ENCODE measurements at places on chromosomes 12 and 14.

GRCh38 chr14:64767215-64767964 is 63.2 kb downstream of the PLEKHG3 start:
- no peak for DNase-seq

DNA sequence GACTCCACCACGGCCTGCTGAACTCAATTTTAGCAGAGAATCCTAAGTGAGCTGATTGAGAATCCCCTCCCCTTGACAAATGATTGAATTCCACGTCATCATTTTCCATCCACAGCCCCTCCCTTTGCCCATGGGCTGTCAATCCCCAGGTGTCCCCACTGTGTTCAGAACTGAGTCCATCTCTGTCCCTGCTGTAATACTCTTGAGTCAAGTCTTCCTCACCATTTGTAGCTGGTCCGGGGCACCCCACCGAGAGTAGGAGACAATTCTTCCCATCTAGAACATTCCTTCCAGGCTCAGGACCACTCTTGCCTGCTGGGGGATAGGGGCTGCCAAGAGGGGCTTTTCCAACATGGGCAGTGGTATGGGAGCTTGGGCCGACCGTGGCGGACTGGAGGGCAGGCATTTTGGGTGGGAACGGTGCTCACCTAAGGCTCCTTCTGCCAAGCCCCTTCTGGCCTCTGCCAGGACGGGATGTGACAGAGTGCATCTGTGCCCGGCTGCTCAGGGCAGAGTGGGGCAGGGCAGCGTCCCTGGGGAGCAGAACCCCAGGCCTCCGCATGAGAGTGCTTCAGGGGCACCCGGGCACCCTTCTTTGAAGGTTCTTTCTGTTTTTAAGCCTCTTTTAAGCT is 218.1 kb upstream of the RTL1 start:
- DNase-seq = no peak

DNA sequence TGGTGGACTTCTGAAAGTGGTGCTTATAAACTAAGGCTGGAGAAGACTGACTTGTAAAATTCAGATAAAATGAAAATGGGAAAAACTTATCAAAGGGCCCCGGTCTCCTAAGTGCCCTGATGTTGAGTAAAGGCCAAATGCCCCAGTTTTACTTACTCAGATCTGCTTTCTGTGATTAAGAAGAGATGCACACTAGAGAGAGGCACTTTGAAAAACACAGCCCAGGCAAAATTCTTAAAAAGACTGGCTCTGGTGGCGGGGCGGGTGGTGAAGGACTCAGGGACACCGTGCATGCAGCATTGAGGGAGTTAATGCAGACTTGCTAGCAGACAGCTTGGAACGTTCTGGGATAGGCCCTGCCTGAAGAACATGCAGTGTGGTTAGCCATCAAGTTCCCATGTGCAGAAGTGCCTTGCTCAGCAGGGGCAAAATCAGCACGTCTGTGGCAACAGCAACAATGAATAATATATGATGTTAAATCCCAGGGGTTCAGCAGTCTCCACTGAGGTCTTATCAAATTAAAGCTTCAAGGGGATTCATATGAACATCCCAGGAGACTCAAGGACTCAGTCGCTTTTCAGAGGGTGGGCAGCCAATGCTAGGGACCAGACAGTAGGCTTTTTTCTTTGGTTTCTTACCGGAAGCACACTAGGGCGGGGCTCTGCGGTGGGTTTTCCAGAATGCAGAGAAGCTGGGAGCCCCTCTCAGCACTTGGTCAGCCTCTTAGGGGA is 105.0 kb downstream of the DAD1 start:
- peak; percentile 22 for DNase-seq

DNA sequence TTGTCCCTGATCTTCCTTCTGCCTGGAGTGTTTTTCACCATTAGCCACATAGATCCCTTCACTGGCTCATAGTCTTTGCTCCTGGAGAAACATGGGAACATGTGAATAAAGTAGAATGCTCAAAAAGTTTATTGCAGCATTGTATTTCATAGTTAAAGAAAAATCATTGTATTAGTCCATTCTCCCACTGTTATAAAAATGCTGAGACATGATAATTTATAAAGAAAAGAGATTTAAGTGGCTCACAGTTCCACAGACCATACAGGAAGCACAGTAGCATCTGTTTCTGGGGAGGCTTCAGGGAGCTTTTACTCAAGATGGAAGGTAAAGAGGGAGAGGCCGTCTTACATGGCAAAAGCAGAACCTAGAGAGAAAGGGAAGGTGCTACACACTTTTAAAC is 238.3 kb upstream of the OR4E1 start:
- DNase-seq = no peak

GRCh38 chr14:95326987-95327386 is 7.3 kb upstream of the CLMN start:
- DNase-seq = no peak

GRCh38 chr14:76203086-76204001 is 51.6 kb downstream of the GPATCH2L start:
- DNase-seq = no peak

DNA sequence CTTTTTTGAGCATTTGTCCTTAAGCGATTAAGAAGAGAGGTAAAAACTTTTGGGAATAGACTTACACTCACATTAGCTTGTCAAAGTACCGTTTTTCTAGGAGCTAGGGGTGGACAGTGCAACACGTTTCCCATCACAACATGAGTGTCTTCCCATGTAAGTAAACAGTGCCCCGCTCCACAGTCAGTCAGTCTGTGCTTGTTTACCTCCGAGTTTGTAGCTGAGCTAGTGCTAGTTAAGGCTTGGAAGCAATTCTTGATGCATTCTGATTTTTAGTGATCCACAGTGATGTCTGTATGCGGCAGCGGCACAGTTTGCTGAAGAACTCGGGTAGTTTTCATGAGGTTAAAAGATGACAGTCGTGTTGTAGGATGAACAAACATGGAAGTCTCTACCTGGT is 941 bp downstream of the ZDHHC17 start:
- DNase-seq = peak; percentile 24

GRCh38 chr12:57744194-57744776 is 554 bp upstream of the TSPAN31 start:
- DNase-seq = peak; percentile 92

- no peak for DNase-seq
Measured at GRCh38 chr14:58865514-58866281, 227.9 kb downstream of the DACT1 start.
